ENCODE measurements at places on chromosomes 6 and 20.

- no peak for DNase-seq
Observed at GRCh38 chr20:8404912-8405635, 273.0 kb downstream of the PLCB1 start.

GRCh38 chr6:6829872-6830685 is 241.6 kb downstream of the LY86 start:
- no peak for DNase-seq

GRCh38 chr6:113695516-113695915 is 161.6 kb upstream of the MARCKS start:
- no peak for DNase-seq

DNA sequence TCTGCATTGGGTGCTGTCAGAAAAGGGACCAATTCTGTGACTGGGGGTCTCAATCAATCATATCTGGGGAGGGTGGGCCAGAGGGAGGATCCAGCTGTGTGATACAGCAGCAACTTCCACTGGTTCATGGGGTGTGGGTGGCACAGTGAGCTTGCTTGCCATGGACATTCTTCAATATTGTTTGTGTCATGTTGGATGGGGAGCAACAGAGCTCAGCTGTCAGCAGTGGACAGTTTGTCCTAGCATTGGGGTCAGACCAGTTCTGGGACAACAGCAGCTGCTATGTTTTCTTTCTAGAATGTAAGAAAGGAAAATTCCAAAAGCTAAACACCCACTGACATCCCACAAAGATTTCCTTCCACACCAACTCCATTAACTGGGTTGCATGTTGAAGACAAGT is 221.9 kb upstream of the CDH4 start:
- no peak for DNase-seq

DNA sequence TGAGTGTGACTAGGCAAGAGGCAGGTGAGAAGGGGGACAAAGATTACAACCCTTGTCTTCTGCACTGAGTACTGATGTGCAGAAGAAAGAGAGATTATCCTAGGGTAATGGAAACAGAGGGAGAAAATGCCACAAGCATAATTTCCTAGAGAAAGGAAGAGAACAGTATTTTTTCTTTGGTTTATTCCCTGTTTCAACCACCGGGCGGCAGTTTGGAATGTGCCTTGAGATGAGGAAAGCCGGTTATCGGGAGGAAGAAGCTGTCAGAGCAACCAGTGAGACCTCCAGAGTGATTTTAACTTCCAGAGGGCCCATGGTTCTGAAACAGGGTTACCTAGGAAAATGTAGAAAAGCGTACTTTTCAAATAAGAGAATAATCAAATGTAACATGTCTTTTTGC is 121.4 kb downstream of the REV3L start:
- no peak for DNase-seq

GRCh38 chr6:144617708-144618107 is 332.6 kb downstream of the UTRN start:
- DNase-seq, result no peak

GRCh38 chr6:88124925-88125557 is 41.1 kb downstream of the CNR1 start:
- DNase-seq, result no peak

GRCh38 chr6:163945808-163946207 is 531.3 kb downstream of the QKI start:
- DNase-seq, result no peak

- no peak for DNase-seq
Observed at GRCh38 chr6:126217497-126217896, 122.4 kb upstream of the CENPW start.

DNA sequence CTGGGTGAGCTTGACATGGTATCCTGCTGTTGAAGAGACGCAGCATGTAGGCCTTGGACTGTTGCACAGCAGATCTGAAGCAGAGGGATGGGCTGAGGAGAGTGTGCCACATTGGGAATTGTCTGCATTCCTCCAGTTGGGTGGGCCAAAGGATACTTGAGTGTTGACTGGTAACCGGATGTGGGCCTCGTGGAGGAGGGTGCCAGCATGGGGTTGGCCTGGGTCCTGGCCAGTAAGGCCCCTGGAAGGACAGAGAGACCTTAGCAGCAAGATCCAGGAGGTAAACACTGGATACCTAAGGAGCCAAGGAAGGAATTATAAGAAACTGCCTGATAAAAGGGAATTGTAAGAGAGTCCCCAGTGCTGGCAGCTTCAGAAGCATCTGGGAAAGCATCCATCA is 76.9 kb downstream of the FIG4 start:
- DNase-seq, result no peak

GRCh38 chr20:58012731-58013510 is 215.5 kb downstream of the ANKRD60 start:
- no peak for DNase-seq

DNA sequence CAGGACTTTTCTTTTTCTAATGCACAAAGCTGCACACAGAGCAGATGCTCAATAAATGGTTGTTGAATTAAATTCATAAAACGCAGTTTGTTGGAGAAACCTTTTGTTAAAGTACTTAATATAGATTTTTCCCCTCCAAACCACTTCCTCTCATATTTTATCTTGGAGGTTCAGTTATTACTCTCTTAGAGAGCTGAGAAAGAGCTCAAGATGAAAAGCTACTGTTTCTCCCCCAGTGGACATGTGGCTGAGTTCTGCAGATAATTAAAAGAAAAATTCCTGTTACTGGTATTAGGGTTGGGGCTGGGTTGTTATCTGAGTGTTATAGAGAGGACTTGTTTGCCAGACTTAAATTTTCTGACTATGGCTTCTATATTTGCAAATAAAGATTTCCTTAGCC is 294.0 kb downstream of the TBC1D7 start:
- no peak for DNase-seq

DNA sequence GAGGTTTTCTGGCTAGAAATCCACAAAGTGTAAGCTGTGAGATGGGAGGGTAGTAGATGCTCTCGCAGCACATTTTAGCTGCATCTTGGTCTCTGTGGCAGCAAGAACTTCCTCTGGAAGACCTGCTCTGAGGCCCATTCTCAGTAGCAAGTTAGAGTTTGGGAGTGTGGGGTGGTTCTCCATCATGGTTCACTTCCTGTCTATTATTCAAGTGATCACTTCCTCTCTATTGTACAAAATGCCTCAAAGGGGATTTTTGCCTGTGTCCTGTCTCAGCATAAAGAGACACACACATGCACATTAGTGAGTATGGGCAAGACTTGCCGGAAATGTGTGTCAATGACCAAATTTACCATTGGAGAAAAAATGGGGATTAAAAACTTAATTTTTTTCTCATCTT is 42.5 kb downstream of the LYRM2 start:
- no peak for DNase-seq

DNA sequence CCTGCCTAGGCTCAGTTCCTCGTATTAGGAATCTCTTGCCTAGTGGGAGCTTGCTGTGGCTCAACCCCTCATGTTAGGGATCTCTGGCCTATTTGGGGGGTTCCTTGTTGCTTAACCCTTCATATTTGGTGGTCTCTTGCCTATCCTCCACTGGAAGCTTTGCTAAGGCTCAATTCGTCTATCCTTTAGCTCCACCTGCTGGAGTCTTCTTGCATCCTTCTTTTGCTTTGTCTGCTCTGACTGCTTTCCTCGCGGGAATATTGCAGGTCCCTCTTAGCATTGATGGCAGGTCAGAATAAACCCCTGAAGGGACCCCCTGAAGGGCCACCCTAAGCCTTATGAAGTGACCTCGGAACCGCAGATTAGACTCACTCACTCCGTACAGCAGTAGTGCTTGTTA is 203.0 kb upstream of the TBX18 start:
- no peak for DNase-seq

GRCh38 chr6:64789476-64789875 is 917.5 kb downstream of the EYS start:
- no peak for DNase-seq

- DNase-seq, result no peak
Observed at GRCh38 chr20:51456511-51457509, 85.7 kb downstream of the NFATC2 start.

DNA sequence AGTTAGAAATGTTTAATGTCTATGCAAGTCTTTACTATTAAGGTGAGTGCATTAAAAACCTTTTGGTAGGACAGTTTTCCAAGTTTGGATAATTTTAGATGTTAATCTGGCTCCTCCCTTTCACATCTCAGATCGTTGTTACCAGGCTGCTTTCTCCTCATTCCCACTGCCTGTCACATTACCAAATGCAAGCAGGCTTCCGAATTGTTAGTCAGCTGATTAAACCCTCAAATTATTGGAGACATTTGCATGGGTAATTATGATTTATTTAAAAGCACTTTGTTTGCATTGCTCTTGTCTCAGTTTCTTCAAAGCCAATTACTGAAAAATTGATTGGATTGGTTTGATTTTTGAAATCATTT is 816.5 kb downstream of the KIF16B start:
- no peak for DNase-seq

- no peak for DNase-seq
Observed at GRCh38 chr6:100300221-100300736, 164.4 kb downstream of the SIM1 start.

DNA sequence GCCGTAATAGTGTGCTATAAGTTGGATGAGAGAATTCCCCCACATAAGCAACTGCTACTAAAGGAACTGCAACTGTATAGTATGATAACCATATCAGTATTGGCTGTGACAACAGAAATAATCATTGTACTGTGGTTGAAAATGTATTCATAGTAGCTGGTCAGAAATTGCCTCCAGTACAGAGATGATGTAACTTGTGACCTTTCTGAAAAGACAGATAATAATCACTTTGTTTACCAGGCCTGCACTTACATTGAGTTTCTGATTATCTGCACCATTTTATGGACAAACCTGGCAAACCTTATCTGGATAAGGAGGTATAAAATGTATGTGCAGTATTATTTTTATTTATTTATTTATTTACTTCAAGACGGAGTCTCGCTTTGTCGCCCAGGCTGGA is 19.0 kb downstream of the CFAP206 start:
- no peak for DNase-seq

DNA sequence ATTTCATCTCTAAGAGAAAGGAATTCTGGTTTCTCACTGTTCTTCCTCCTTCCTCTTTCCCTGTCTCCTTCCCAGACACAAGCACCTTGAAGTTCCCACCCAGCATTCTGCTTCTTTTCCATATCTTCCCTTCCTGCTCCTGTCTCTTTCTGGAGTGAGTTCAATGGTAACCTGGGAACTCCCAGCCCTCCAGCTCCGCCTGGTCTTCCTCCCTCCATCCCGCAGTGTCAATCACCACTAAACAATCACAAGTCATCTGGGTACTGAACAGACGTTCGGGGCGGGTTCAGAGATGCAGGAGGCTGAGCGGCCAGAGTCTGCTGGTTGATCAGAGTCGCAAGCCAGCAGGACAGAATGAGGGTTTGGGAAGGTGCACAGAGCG is 7.7 kb downstream of the TTBK1 start:
- no peak for DNase-seq

- no peak for DNase-seq
Observed at GRCh38 chr20:8800089-8800488, 268.8 kb upstream of the PLCB4 start.

GRCh38 chr20:3515379-3516170 is 44.8 kb downstream of the ATRN start:
- DNase-seq, result no peak

DNA sequence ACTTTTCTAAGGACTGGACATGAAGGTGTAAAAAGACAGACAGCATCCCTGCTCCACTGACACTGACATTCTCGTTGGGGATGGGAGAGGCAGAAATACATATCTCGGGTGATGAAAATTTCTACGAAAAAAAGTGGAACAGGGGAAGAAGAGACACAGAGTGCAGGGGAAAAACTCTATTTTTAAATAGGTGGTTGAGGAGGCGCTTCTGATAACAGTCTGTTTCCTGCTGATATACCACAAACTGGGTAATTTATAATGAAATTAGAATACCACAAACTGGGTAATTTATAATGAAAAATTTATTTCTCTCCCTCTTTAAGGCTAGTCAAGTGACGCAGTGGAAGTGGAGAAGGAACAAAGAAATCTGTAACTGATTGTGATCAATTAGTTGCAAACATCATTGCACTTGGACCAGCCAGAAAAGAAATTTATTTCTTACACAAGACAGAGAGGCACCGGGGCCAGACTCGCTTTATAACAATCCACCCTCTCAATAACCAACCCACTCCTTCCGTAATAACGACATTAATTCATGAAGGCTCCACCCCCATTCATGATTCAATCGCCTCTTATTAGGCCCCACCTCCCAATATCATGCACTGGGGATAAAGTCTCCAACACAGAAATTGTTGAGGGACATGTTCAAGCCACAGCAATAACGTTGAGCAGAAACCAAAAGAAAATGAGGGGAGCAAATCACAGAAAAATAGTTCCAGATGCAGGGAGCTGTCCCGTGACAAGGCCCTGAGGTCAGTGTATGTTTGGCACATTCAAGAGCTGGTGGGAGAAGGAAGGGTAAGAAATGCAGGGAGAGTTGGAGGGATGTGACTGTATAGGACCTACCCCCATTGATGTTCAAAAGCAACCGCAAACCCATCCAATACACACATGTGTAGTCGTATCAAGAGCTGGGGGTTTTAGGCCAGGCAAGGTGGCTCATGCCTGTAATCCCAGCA is 6.6 kb upstream of the SRSF6 start:
- no peak for DNase-seq

DNA sequence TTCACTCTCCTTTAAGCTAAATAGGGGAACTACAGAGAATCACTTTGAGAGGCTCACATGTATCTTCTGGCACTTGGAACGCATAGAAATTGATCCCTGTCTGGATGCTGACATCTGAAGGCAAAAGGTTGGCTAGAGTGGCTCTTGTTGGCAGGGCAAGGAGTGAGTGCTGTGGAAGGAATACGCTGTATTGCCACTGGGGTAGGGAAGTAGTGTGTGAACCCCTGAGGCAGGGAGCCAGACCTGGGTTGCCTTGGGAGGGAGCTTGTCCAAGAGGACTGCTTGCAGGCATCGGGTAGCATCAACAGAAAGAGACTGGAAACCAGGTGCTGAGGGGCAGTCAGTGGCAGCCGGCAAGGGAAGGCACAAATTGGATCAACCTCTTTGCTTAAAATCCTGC is 8.9 kb upstream of the MMS22L start:
- DNase-seq, result no peak

DNA sequence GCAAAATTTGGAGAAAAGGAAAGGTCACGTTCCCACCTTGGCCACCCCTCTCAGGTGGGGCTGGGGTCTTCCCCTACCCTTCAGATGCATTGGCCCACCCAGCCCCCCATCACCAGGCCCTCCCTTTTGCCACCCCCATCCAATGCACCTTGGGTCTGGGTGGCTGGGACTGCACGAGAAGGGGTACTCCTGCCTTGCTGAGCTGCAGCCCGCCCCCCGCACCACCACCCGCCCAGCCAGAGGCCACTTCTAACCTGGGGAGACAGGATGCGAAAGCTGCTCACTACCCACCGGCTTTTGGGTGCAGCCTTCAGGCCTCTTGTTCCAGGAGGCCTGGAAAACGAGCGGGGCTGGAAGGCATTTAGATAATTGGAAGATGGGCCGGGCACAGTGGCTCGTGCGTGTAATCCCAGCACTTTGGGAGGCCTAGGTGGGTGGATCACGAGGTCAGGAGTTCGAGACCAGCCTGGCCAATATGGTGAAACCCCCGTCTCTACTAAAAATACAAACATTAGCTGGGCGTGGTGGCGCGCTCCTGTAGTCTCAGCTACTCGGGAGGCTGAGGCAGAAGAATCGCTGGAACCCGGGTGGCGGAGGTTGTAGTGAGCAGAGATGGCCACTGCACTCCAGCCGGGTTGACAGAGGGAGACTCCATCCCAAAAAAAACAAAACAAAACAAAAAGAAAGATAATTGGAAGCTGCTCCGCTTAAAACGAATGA is 1.2 kb upstream of the CDC25B start:
- DNase-seq, result no peak

Data from effector CD4-positive, alpha-beta T cell (primary cell).